ENCODE measurements at places on chromosomes 6 and 20. TPM values are rescaled to one million over a fixed set of nuclear protein-coding genes. Genes with fewer than 3 reads are reported as not detected.
A peak's percentile ranks its signal among the peaks of the same experiment; 100 is the strongest.

Gene TGM2
- 6.3 TPM for total RNA-seq

Gene IRF4
- total RNA-seq = not detected

DNA sequence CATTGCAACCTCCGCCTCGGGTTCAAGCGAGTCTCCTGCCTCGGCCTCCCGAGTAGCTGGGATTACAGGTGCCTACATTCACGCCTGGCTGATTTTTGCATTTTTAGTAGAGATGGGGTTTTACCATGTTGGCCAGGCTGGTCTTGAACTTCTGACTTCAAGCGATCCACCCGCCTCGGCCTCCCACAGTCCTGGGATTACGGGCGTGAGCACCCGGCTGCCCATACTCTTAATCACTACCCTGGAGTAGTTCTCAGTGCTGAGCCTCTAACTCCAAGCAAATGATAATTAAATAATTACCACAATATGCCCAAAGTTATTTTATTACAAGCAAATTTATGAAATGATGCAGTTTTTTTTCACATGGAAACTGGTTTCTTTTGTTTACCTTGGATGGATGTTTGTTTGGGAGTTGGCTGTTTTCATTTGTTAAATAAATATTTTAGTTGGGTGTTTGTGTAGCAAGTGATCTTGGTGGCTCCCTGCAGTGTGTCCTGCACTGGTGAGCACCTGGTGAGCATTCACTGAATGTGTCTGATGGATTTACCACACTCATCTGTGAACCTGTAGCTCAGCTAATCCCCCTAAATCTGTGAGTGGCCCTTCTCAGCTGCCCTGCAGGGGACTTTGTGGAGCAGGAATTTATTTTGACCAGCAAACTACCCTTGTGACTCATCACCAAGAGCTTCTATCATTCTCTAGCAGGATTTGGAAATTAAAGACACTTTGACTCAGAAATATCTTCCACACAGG, 36.9 kb downstream of the UTRN start:
- peak; percentile 77 for DNase-seq

Gene LINC00237
- not detected for total RNA-seq

DNA sequence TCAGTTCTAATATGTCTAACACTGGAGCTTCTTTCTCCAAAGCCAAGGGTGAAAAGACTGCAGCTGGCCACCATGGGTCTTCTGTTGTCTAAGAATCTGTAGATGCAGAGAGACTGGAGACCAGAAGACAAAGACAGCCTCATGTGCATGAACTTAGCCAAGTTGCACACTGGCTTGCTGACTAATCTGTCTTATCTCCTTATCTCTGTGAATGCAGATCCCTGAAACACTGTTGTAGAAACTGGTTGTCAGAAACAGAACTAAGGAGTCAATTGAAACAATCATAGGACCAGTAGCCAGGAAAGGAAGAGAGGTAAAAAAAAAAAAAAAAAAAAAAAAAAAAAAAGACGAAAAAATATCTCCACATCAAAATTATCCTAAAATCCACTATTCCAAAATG, 109.7 kb downstream of the BFSP1 start:
- no peak for DNase-seq

Gene COX4I2
- not detected for total RNA-seq

DNA sequence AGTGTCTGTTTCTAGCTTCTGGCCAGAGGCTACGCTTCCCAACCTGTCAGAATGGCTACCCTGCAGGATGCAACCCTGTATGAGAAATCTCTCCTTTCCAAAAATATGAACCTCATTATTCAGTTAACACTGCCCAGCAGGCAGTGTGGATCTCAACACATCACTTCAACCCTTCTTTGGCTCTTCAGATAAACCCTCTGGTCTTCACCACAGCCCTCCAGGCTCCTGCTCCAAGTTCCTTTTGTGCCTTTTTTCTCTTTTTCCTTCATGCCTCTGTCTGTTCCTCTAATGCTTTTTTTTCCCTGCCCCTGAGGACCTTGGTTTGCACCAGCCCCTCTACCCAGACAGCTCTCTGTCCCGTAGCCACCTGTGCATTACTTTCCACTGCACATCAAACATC, 207.4 kb downstream of the MYLK4 start:
- no peak for DNase-seq

Gene SLC25A27
- total RNA-seq = 2.1 TPM

Gene EPB41L2
- total RNA-seq = 26.2 TPM

Gene GCNT2
- total RNA-seq = 0.63 TPM

DNA sequence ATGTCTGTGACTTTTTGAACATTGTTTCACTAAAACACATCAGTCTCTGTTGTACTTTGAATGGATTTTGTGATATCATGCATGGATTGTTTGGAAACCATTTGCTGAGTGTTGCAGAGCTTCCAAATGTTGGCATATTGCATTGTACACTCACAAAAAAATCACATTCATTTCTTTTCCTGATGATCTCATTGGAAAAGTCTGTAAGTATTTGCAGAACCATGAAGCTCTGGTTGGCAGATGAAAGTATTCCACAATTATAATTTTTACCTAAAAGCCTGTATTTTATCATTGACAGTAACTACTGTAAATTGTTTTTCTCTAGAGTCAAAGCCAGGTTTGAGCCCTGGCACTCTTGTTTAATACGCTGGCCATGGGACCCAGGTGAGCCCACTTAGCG, 42.1 kb downstream of the VAPB start:
- no peak for DNase-seq

Gene VPS16
- total RNA-seq = 41.8 TPM

DNA sequence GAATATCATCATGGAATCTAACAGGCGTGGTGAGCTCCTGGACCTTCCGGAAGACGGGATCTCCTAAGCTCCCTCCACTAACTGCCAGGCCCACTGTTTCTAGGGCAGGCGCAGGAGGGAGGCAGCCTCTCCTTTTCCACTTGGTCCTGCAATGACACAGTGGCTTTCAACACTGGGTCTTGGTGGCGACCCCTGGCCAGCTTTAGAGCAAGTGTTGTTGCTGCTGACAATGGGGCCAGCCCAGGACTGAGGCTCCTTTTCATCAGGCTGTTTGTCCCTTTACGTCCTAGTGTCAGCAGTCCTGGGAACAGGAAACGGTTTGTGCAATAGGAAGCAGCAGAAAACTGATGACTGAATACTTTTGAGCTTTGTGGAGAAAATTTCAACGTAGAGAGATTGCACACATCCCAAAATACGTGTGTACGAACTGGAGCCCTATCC, 9.7 kb upstream of the QKI start:
- no peak for DNase-seq

Gene RUNX2
- 23.5 TPM for total RNA-seq

DNA sequence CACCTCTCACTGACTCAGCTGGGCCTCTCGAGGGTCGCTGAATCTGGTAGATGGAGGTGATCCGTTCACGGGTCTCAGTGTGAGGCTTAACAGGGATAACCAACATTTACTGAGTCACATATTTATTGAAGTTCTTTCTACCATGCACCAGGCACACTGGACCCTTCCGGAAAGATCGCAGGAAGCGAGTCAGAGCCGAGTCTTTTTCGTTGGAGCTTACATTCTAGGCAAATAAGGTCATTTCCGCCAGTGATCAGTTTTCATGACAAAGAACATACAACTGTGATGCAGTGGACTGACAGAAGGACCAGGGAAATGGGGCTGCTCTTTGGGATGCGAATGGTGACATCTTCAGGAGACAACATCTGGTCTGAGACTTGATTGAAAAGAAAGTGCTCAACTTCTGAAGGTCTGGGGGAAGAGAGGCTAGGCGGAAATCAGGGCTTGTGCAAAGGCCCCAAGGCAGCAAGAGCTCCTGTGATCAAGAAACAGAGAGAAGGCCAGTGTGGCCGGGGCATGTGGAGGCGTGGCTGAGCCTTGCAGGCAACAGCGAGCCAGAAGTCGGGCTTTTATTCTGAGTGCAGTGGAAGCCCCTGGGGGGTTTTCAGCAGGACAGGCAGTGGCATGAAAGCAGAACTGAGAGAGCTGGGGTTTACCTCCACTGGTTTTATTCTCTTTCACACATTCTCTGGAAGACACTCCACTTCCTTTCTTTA, 56.7 kb downstream of the APCDD1L start:
- peak; percentile 15 for DNase-seq

Gene TCF15
- not detected for total RNA-seq

- peak; percentile 49 for DNase-seq
These were observed 21.8 kb upstream of the BTBD3 start for GRCh38 chr20:11895861-11896387.

DNA sequence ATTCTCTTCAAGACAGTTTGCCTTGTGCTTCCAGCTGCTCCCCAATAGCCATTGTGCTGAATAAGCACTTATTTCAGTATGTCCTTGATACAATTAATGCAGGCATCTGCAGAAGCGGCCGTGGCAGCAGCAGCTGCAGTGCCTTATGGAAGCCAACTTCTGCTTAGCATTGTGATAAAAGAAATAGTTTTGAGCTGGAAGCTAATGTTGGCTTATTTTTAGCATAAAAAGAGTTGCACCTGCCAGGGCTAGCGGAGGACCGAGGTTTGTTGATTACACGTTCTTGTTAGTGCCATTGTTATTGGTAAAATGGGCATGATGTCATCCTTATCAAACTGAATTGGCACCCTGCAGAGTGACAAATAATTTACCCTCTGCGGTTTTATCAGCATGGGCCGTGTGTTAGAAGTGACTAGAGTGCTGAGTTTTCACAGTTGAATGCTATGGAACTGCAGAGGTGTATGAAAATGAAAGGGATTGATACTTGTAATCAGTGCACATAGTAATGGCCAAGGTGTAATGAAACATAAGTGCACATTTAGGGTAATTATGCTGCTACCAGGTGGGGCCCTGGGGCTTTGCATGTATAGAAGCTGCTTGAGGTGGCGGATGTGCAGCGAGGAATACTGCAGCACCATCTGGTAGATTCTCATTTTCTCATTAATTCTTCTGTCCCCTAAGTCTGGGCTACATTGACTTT, 334.3 kb downstream of the CDKAL1 start:
- DNase-seq = no peak

Gene TRMT6
- 40.7 TPM for total RNA-seq

- no peak for DNase-seq
These were observed 6.3 kb downstream of the YWHAB start for GRCh38 chr20:44891826-44892225.

DNA sequence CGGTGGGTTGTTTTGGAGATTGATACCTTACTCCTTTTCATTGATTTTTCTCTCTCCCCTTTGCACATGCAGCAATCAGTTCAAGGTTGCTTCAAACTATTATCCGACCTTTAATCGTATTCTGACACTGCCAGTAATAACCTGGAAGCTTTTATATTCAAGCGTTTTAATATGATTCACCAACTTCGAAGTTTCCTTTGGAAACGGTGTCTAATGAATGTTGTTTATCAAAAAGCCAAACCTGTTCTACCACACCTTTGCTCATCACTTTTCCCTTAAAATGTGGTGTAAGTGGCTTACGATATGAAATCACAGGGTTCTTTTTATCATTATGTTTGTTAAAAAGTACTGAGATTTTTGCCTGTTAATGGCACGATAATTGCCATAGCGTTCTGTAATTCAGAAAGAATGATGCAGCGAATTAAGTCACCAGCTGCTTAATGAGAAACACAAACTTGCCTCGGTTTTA, 660 bp downstream of the STXBP5 start:
- no peak for DNase-seq

Gene BMP7
- total RNA-seq = not detected

Gene CRYBG1
- total RNA-seq = 43.6 TPM

GRCh38 chr6:105384004-105384403, 18.9 kb downstream of the PREP start:
- DNase-seq = no peak

GRCh38 chr20:52231230-52231746, 39.7 kb upstream of the ZFP64 start:
- no peak for DNase-seq

- no peak for DNase-seq
These were observed 5.1 kb downstream of the TMEM151B start for GRCh38 chr6:44275271-44275748.

GRCh38 chr6:24838994-24839393, 40.3 kb upstream of the ARMH2 start:
- DNase-seq = no peak

Gene GPR6
- total RNA-seq = not detected

DNA sequence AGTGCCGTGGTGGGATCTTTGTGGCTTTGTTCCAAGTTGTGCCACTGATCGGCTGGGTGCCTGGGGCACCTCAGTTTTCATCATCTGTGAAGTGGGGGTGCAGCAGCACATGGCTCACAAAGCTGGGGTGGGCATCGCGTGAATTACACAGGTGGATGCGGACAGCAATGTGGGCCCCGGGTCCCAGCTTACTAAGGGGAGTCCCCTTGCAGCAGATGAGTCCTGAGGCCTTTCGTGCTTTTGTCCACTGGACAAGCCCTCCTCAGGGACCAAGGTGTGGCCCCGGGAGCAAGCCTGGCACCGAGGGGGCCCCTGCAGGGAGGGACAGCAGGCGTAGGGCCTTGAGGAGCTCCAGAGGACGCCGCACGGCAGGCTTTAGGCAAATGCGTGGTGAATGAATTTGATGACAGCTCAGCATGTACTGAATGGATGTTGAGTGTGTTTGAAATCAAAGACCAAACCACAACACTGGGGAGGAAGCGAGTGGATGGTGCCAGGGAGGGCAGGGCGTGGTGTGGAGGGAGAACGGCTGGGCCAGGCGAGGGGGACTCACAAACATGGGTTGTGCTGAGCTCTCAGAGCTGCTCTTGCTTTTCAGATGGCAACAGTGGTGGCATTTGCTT, 53.2 kb downstream of the IRF4 start:
- no peak for DNase-seq

GRCh38 chr6:26215585-26216358, 128.5 kb downstream of the HFE start:
- no peak for DNase-seq

DNA sequence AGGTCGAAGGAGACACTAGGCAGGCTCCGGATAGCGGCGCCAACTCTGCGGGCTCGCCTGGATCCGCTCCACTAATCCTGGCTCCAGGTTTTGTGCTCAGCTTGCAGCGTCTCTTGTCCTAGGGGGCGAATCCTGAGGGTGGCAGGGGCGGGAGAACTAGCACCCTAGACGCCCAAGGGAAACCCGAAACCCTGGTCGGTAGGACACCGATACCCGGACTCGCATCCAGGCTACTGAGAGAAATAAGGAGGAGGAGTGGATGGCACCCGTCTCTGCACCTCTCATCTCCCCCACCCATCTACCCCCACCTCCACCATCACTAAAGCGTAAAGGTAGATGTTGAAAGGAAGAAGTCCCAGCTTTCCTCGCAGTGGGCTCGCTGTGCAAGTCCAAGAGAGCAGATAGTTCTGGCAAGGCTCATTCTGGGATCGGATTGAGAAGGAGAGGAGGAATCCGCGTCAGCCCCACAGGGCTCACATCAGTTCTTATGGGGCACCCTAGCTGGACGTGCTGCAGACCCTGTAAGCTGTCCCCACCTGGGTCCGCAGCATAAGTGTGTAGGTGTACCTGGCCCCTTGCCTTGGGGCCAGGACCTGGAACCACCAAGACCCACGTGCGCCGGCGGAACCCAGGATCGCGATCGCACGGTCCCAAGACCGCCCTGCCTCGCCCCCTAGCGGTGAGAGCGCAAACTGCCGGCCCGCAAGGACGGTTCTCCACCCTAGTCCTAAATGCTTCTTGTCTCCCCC, 6.9 kb downstream of the SLC32A1 start:
- DNase-seq = peak; percentile 34

Gene C2
- total RNA-seq = 0.86 TPM

GRCh38 chr6:46333481-46333880, 157.8 kb downstream of the RCAN2 start:
- no peak for DNase-seq

Gene RHAG
- total RNA-seq = not detected

GRCh38 chr20:4134861-4135379, 119.6 kb upstream of the RNF24 start:
- DNase-seq = no peak

GRCh38 chr6:147738516-147739162, 230.1 kb downstream of the SAMD5 start:
- DNase-seq = peak; percentile 13
